ENCODE measurements at places on chromosomes 1 and 21.

DNA sequence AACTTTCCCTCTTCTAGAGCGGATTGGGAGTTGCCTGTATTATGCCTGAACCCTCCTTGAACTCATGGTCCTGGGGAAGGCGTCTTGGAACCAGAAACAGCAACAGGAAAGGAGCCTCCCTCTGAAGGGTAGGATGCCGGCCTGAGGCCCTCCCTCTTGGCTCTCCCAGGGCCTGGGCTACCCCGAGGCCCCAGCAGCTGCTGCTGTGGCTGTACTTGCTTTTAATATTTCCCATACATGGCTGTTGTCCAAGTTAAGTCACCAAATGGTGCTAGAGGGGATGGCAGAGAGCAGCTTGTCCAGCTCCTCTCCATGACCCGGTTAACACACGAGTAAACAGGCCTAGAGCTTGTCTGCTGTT, 10.5 kb downstream of the CHRNB2 start:
- H3K36me3 ChIP-seq: peaks cover 48% of the 10 kb centered on the region
- no peak overlapping the region for H3K4me3 ChIP-seq
- no peaks in the 10 kb centered on the region for H3K4me1 ChIP-seq
- no peak for DNase-seq
- H3K27me3 ChIP-seq: no peaks in the 10 kb centered on the region

DNA sequence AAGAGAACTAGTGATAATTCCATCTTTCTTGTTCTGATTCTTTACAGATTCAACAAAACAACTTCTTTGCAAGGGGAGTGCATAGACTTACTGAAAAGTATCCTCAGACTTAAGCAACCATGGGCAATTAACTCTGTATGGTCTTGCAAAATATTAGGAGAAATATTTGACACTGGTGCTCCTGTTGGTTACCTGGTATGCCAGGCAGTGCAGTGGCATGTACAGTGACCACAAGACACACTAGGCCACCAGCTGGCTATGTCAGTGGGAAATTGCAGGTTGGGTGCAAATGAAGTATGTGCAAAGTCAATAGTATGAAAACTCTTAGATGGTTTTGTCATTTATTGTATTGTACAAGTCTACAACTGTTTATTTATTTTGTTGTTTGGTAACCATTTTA, 34.5 kb downstream of the EPS15 start:
- no peak overlapping the region for H3K27ac ChIP-seq
- no peak for DNase-seq
- peaks cover 51% of the 10 kb centered on the region for H3K36me3 ChIP-seq
- H3K4me3 ChIP-seq: no peak overlapping the region
- H3K4me1 ChIP-seq: peaks cover 9% of the 10 kb centered on the region

GRCh38 chr1:229058111-229058561, 212.8 kb upstream of the RAB4A start:
- peaks cover 10% of the 10 kb centered on the region for H3K27me3 ChIP-seq
- no peaks in the 10 kb centered on the region for H3K36me3 ChIP-seq

GRCh38 chr1:89023026-89023425, 360 bp upstream of the GBP3 start:
- H3K4me3 ChIP-seq: peak overlapping the region; percentile 93
- H3K27me3 ChIP-seq: no peaks in the 10 kb centered on the region
- H3K36me3 ChIP-seq: peaks cover 52% of the 10 kb centered on the region
- DNase-seq: no peak
- H3K27ac ChIP-seq: peak overlapping the region; percentile 79

- no peaks in the 10 kb centered on the region for H3K4me1 ChIP-seq
- H3K27me3 ChIP-seq: no peaks in the 10 kb centered on the region
- no peak for DNase-seq
- H3K4me3 ChIP-seq: no peak overlapping the region
These were observed 409.6 kb upstream of the USP24 start for GRCh38 chr1:55624766-55625165.

- H3K4me1 ChIP-seq: peaks cover 36% of the 10 kb centered on the region
- H3K36me3 ChIP-seq: peaks cover 63% of the 10 kb centered on the region
- no peak for DNase-seq
- peak overlapping the region; percentile 99 for H3K4me3 ChIP-seq
- H3K27ac ChIP-seq: peak overlapping the region; percentile 97
These were observed 2.5 kb downstream of the S100A11 start for GRCh38 chr1:152034324-152034653.

DNA sequence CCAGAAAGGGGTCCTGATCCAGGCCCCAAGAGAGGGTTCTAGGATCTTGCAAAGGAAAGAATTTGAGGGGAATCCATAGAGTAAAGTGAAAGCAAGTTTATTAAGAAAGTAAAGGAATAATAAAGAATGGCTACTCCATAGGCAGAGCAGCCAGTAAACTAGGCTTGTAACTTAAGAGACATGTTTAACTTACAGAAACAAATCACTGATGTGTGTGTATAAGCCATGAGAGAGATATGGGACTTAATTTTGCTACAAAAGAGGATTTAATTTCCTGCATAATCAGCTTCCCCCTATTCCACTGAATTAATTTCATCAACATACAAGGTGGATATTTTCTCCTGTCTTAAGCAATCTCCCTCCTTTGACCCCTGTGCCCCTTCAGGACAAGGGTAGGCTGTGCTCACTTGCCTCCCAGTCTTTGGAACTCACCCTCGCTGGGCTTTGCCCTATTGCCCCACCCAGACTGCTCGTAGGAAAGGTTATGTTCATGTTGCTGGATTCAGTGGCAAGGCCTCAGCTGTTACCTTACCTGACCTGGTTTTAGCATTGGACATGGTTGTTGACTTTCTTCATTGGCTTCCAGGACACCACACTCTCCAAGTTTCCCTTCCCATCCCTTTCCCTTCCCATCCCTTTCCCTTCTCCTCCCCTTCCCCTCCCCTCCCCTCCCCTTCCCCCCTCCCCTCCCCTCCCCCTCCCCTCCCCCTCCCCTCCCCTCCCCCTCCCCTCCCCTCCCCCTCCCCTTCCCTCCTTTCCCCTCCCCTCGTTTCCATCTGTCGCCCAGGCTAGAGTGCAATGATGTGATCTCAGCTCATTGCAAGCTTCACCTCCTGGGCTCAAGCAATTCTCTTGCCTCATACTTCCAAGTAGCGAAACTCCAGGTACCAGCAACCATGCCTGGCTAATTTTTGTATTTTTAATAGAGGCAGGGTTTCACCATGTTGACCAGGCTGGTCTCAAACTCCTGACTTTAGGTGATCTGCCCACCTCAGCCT, 44.6 kb downstream of the TBCE start:
- no peak overlapping the region for H3K4me3 ChIP-seq
- peaks cover 3% of the 10 kb centered on the region for H3K36me3 ChIP-seq
- no peaks in the 10 kb centered on the region for H3K27me3 ChIP-seq
- H3K27ac ChIP-seq: peak overlapping the region; percentile 25
- H3K4me1 ChIP-seq: peaks cover 6% of the 10 kb centered on the region

- DNase-seq: no peak
- no peaks in the 10 kb centered on the region for H3K36me3 ChIP-seq
These were observed 64.6 kb upstream of the AK4 start for GRCh38 chr1:65083263-65083896.

- H3K4me1 ChIP-seq: peaks cover 22% of the 10 kb centered on the region
- no peak for DNase-seq
- H3K4me3 ChIP-seq: no peak overlapping the region
- H3K27ac ChIP-seq: no peak overlapping the region
- no peaks in the 10 kb centered on the region for H3K27me3 ChIP-seq
- H3K36me3 ChIP-seq: no peaks in the 10 kb centered on the region
These were observed 28.4 kb downstream of the CHML start for GRCh38 chr1:241611736-241612135.

GRCh38 chr1:217674028-217674729, 43.0 kb downstream of the SPATA17 start:
- H3K36me3 ChIP-seq: no peaks in the 10 kb centered on the region
- H3K4me3 ChIP-seq: no peak overlapping the region
- no peak overlapping the region for H3K27ac ChIP-seq
- no peak for DNase-seq
- no peaks in the 10 kb centered on the region for H3K27me3 ChIP-seq

GRCh38 chr1:206464456-206464964, 5.8 kb upstream of the IKBKE start:
- H3K27me3 ChIP-seq: no peaks in the 10 kb centered on the region
- peak overlapping the region; percentile 29 for H3K27ac ChIP-seq
- H3K4me1 ChIP-seq: peaks cover 62% of the 10 kb centered on the region
- H3K36me3 ChIP-seq: peaks cover 32% of the 10 kb centered on the region
- no peak for DNase-seq

GRCh38 chr1:158999316-159000069, 10.2 kb upstream of the IFI16 start:
- no peak overlapping the region for H3K27ac ChIP-seq
- H3K27me3 ChIP-seq: no peaks in the 10 kb centered on the region
- H3K4me3 ChIP-seq: no peak overlapping the region
- DNase-seq: no peak
- peaks cover 38% of the 10 kb centered on the region for H3K36me3 ChIP-seq

DNA sequence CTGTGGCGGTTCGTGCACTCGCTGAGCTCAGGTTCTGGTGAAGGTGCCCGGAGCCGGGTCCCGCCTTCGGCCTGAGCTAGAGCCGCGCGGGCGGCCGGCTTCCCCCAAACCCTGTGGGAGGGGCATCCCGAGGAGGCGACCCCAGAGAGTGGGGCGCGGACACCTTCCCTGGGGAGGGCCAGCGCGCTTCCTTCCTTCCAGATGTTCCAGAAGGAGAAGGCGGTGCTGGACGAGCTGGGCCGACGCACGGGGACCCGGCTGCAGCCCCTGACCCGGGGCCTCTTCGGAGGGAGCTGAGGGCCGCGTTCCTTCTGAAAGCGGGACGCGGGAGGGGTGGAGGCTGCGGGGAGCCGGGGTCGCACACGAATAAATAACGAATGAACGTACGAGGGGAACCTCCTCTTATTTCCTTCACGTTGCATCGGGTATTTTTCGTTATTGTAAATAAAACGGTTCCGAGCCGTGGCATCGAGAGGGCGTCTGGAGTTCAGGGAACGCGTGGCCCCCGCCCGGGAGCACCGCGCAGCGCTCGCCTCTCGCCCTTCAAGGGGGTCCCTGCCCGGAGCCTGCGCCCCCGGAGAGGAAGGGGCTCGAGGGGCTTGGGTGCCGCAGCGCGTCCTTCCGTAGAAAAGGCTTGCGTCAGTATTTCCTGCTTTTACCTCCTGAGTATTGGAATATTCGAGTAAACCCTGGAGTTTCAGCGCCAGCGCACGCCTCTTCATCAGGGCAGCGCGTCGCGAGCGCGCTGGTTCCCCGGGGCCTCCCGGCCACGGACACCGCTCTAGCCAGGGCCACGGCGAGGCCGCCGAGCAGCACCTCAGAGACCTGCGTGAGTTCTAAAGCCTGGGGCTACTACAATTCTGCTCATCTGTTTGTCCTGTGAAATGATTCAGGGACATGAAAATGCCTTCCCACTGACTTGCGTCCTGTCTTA, 11.5 kb downstream of the YBEY start:
- peak overlapping the region; percentile 57 for H3K27ac ChIP-seq
- peaks cover 38% of the 10 kb centered on the region for H3K36me3 ChIP-seq
- H3K4me1 ChIP-seq: peaks cover 5% of the 10 kb centered on the region
- DNase-seq: no peak
- peak overlapping the region; percentile 47 for H3K4me3 ChIP-seq

DNA sequence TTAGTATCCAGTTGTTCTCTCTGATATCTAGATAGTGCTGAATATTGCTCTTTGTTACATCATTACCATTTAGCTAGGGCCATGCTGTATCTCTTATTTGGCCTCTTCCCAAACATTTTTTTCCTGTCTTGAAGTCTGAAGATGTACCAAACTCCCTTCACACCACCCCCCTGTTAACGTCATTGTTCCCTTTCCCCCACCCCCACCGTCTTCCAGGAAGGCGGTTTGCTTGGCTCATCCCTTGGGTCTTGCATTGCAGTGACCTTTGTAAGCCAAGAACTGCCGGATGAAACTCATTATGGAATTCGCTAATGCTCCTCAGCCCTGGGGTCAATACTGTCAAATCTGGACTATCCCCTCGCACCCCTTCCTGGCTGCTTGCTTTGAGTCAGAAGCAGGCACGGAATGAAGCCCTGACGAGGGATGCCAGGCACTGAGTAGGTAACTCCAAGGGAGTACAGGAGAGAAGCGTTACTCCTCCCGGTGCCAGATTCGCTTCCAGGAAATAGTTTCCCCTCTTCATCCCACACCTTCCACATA, 283.1 kb downstream of the TM2D1 start:
- H3K27me3 ChIP-seq: peaks cover 2% of the 10 kb centered on the region
- no peak overlapping the region for H3K4me3 ChIP-seq
- no peaks in the 10 kb centered on the region for H3K36me3 ChIP-seq
- H3K27ac ChIP-seq: no peak overlapping the region

DNA sequence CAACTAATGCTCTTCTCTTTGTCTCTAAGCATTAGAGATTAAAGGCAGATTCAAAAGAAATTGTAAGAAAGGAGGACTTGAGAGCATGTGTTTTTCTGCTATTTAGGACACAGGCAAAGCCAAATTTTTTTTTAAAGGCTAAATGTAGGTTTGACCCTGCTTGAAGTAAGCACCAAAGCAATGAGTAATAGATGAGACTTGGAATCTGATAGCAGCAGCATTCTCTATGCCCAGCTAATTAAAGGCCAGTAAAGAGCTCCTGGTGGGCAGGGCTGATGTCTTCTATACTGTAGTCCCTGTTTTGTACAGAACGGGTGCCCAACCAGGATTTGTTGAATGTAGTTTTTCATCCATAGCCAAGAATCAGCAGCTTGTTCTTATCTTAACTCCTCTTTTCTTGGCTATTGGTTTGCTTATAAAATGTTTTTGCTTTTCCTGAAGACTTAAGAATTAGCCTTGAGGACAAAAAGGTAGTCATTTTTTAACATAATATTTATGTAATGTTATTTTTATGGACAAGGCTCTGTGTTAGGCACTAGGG, 179.6 kb downstream of the LMO4 start:
- DNase-seq: no peak
- H3K27ac ChIP-seq: no peak overlapping the region
- no peak overlapping the region for H3K4me3 ChIP-seq
- H3K36me3 ChIP-seq: no peaks in the 10 kb centered on the region

DNA sequence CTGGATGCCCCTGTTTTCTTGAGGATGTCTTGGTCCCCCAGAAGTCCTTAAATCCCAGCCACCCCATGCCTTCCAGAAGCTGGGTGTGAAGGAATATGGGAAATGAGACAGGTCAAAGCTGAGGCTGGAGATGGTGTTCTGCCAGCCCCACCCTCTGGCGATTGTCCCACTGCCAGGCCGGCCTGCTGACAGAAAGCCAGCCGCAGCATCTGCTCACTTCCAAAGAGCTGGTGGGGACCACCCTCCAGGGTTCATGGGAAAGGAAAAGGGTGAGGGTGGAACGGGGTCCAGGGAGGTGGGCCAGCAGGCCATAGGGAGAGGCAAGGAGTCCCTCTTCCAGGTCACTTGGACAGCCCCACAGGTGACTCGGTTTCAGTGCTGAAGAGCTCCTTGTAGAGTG, 1.9 kb upstream of the LINGO4 start:
- no peaks in the 10 kb centered on the region for H3K4me1 ChIP-seq
- no peak for DNase-seq
- H3K27ac ChIP-seq: no peak overlapping the region
- peaks cover 13% of the 10 kb centered on the region for H3K27me3 ChIP-seq
- H3K36me3 ChIP-seq: no peaks in the 10 kb centered on the region

- no peaks in the 10 kb centered on the region for H3K27me3 ChIP-seq
- H3K4me3 ChIP-seq: no peak overlapping the region
- H3K27ac ChIP-seq: no peak overlapping the region
- H3K36me3 ChIP-seq: no peaks in the 10 kb centered on the region
- no peak for DNase-seq
These were observed 197.7 kb downstream of the CTH start for GRCh38 chr1:70608815-70609214.
